Panc1 (cell line): ENCODE measurements at places on chromosomes 5 and 9.

DNA sequence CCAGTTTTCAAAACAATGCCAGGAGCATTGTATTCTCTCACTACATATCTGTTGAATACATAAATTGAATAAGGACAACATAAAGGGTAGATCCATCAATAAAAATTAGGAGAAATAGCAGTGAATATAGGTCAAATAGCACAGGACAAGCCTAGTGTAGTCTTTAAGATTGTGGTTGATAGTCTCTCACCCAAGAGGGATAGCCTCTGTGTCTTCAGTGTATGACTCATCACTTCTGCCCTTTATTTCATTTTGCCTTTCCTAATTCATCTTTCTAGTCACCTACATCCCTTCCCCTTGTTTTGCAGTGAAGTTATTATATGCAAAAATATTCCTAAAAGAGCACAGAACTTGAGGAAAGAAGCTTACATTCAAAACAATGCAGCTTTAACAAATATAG lies 335.0 kb upstream of the TUSC1 start:
- H3K27ac ChIP-seq, result no peak overlapping the region
- no peaks in the 10 kb centered on the region for H3K36me3 ChIP-seq
- no peaks in the 10 kb centered on the region for H3K27me3 ChIP-seq
- H3K4me3 ChIP-seq, result no peak overlapping the region

DNA sequence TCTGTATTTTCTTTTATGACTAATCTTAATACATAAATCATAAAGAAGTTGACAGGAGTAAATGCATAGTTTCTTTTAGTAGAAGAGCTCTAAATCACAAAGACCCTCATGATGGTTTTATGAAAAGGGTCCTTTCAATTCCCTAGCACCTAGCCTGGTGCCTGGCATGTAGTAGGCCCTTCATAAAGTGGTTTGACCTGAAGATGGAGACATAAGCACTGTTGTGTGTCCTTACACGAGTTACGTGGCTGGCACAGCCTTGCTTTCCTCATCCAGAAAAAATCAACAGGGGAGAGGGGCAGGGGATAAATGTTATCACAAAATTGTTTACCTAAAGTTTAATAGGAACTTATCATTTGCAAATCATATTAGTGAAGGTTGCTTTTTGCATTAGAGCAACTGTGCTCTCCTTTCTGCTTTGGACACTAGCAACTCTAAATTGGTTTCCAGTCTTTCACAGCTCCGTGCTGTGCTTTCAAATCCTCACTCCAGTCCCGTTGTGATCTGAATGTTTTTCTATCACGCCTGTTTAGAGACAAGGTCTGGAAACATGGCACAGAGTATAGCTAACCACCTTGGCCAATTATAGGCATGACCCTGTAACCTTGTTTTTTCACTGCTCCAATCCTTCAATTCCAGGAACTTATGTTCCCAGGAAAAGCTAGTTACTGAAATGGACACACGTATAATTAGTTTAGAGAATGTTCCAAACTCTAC lies 55.7 kb downstream of the ARL15 start:
- H3K4me3 ChIP-seq, result no peak overlapping the region
- H3K27me3 ChIP-seq, result no peaks in the 10 kb centered on the region
- no peak overlapping the region for H3K27ac ChIP-seq

- no peaks in the 10 kb centered on the region for H3K4me1 ChIP-seq
- no peaks in the 10 kb centered on the region for H3K36me3 ChIP-seq
- H3K27me3 ChIP-seq, result peaks cover 15% of the 10 kb centered on the region; the same call in 1 of the 2 replicates
These were observed 250.6 kb upstream of the MAP3K1 start for GRCh38 chr5:56564541-56565282.

GRCh38 chr5:14213253-14213652 lies 70.1 kb downstream of the TRIO start:
- no peak overlapping the region for H3K4me3 ChIP-seq
- peaks cover 100% of the 10 kb centered on the region for H3K4me1 ChIP-seq

DNA sequence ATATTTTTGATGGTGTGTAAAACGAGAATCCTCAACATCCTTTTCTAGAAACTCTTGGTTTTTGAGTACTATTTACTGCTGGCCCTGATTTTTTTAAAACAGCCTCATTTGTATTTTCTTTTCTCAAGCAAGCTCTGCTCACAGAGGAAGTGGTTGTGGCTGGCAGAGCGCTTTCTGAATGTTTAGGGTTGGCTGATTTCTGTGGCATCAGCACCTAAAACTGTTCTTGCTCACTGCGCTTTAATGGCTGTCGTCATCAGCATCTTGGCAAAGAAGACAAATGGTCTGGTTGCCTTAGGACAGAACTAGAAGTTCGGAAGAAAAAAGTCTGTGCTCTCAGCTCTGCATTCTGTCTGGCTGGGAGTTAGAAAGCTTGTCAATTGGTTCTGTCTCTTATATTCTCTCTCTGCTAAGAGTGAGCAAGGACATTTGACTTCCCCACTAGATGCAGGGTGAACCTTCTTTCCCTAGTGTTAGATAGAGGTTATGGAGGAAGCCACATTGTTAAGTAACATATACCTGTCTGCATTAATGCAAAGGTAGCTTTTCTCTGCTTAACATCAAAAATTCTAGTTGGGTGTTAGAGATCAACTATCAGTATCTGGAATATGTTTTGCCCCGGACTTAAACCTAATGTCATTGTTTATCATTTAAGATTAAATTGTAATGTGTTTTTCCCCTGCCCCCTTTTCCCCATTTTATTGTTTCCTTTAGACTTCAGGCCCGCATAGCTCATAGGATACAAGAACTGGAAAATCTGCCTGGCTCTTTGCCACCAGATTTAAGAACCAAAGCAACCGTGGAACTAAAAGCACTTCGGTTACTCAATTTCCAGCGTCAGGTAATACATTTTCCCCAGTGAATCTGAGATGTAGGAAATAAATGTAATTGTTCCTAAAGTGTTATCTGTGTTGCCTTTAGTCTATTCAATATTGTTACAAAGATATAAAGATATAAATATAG lies 39.0 kb downstream of the SMARCA2 start:
- no peak overlapping the region for H3K4me3 ChIP-seq
- no peaks in the 10 kb centered on the region for H3K27me3 ChIP-seq
- H3K4me1 ChIP-seq, result no peaks in the 10 kb centered on the region
- DNase-seq, result no peak
- no peak overlapping the region for H3K27ac ChIP-seq
